Activated CD4-positive, alpha-beta T cell treated with anti-CD3 and anti-CD28 coated beads, Interleukin-2, amount 50 U/mL, for 4 hours (primary cell): ENCODE measurements at places on chromosomes 1 and 21.

DNA sequence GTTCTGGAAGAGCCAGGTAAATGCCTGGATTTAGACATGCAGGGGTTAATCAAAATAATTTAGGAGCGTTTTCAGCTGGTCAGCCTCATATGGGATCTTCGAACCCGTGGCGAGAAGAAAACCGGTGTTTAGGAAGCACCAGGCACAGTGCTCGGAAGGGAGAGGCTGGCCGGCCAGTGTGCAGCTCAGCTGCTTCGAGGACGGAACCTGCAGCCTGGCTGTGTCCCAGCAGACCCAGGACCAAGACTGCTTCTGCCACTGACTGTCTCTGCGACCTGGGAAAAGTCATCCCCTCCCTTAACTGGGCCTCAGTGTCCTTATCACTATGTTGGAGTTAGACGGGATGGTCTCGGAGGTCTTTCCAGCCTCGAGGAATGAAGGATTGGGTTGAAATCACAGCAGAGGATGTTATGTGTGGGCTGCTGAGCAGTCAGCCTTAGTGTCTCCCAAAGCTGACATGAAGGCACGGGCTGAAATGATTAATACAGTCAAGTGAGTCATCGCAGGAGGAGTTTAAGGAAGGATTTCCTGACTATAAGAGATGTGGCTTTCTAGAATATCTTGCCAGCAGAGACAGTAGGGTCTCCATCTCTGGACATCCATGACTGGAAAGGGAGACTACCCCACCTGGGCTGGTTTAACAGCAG, 20.8 kb downstream of the PPFIA4 start:
- no peak for DNase-seq

DNA sequence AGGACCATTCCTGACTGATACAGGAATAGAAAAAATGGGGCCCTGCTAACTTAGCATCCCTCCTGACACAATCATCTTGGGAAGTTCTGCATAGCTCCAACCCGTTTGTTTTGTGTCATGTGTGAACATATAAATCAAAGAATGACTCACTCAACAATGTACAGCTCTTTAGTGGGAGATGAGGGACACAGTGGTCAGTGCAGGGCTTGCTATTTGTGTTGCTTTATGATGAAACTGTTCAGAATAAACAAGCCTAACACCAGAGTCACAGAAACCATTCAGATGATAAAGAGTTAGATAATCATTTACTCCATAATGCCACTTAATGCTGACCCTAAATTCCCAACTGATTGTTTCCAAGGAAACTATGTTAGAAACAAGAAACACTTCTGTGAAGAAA, 154.2 kb upstream of the ZNHIT6 start:
- DNase-seq = no peak

DNA sequence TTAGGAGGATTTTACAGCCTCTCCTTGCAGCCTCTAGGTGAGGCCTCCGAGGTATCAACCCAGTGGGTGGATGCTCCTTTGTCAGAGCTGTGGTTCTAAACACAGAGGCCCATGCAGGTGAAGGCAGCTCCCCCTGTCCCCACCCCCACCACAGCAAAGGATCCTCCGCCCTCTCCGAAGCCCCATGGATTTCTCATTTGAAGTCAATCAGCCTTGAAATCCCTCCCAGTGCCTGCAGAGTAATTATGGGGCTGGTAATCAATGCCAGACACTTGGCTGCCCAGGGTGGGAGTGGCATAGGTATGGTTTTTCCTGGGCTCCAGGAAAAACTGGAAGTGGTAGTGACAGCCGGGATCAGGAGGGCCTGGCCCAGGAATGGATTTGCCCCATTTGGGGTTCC, 119.5 kb upstream of the CSF3R start:
- DNase-seq = no peak

DNA sequence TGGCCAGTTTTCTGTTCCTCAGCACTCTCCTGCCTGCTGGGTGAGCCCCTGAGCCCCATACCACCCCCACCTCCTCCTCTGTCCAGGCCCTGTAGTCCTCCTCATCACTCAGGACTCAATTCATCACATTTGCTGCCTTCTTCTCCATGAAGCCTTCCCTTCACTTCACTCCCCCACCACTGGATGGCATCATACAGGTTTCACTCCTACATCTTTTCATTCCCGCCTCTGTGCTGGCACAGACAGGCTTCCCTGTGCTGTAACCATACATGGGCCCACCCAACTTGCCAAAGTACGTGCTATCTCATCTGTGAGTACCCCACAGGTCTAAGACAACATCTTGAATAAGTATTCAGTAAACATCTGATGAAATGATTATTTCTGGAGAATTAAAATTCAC, 56.9 kb downstream of the SLC45A1 start:
- peak; percentile 16 for DNase-seq

GRCh38 chr1:212792396-212792908, 758 bp downstream of the TATDN3 start:
- no peak for DNase-seq

GRCh38 chr1:185939142-185939541, 205.0 kb downstream of the HMCN1 start:
- DNase-seq = no peak

- no peak for DNase-seq
Observed at GRCh38 chr1:212098310-212098709, 62.8 kb downstream of the DTL start.

DNA sequence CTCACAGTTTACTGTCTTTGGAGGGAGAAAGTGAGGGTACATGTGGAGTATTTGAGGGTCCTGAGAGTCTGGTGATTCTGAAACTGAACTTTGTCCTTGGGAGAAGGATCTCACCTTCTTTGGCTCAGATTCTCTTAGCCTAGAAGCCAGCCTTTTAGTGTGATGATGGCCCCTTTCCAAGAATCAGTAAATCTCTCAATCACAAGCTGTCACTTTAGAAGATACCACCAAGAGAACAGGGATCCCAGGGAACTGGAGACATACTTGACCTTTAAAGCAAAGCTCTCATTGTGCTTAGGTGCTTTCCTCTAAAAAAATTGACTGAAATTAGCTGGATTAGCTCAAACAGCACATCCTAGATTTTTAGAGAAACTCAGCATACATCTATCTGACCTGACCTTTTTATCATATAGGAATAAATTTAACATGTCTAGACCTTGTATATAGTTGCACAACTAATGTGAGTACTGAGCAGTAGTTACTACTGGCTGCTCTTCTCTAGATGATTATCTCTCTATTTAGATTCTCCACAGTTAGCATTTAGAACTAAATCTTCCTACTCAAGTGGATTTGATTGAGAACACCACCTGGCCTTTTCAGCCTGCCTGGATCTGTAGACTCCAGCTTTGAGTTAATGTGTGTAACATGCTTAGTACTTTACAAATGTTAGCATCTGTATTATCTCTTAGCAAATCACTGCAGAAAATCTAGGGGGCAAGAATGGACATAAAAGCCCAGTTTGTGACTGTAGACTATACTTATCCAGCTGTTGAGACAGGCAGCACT, 157.7 kb downstream of the MAST2 start:
- no peak for DNase-seq
